Coronary artery (tissue), 2 donors: ENCODE measurements at places on chromosomes 16 and 17.

- DNase-seq: no peak
These were observed 4.8 kb upstream of the MT2A start for GRCh38 chr16:56603589-56603988.

- DNase-seq: no peak
These were observed 82.1 kb upstream of the CNTNAP4 start for GRCh38 chr16:76195056-76195455.

DNA sequence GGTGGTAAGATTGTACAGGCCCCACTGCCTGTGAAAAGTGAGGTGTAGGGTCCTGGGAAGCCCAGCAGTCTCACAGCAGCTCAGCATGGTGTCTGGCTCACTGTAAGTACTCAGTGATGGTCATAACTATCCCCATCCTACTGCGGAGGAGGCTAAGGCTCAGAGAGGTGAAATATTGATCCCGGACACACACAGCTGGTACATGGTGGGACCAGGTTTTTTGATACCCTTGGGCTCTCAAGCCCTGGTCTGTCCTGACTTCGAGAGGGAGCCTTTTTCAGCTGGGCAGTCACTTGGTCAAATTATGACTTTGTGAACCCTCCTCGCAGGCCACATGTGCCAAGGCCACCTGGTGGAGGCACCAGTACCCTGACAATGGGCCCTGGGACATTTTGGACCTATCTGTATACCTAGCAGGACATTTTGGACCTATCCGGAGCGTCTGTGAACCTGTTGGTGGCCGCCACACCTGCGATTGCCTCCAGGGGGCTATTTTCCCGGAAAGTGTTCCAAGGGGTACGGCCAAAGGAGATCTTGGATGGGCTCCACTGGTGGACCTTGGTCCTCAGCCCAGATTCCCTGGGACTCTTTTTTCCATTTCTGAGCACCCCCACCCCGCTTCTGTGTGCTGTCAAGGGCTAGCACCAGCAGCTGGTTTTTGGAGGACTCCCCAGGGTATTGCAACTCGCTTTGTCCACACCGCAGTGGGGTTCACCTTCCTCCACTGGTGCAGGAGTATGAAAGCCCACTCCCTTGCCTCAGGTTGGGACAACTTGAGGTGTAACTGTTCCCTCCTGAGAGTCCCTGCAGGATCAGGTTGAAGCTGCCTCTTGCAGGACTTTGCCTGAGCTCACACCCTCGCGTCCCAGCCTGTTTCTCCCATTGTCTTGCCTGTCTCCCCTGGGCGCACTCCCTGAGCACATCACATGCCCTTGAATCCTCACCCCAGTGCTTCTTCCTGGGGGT, 83.6 kb upstream of the NKD1 start:
- DNase-seq: no peak

GRCh38 chr16:58459344-58460218, 40.4 kb upstream of the NDRG4 start:
- DNase-seq: no peak

- DNase-seq: no peak
These were observed 204.7 kb downstream of the HS3ST4 start for GRCh38 chr16:25896411-25896810.

DNA sequence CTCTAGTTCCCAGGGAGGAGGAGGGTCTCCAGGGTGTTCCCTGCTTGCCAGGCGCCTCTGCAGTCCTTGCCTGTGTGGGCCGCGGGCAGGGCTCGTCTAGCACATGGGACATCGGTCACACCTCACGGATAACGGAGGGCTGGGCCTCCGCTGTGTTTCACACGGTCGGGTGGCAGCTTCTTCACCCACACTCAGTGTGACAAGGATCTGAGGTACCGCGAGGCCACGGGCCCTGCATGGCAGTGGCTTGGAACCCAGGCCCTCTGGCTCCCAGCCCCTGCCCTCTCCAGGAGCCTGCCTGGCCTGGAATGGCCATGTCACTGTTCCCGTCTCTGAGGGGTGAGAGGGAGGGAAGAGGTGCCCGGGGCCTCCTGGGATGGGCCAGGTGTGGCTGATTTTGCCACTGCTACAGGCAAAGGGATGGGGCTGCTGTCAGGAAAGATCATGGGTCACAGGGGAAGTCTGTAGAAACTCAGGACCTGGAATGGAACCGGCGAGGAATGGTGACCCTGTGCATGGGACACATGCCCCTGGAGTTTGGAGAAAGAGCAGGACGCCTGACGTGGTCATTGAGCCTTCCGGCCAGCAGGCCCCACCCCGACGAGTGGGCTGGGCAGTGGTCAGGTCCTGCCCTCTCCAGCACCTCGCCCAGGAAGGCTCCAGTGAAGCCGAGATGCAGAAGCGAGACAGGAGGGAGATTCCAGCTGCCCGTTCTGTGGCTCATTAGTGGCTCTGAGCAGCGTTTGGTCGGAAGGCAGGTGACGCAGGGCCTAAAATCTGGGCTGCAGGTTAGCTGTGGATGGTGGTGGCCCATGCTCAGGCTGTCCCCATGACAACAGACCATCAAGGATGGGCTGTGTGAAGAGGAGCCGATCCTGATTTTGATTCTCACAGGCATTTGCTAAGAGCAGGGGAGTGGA, 76.5 kb upstream of the GSE1 start:
- DNase-seq: no peak
